Femur (tissue), 1 donor: ENCODE measurements at places on chromosomes 5 and 9.

- no peak for DNase-seq
These were observed 2.2 kb upstream of the ICE1 start for GRCh38 chr5:5420251-5420650.

GRCh38 chr5:75367401-75367800 lies 30.4 kb downstream of the HMGCR start:
- no peak for DNase-seq

DNA sequence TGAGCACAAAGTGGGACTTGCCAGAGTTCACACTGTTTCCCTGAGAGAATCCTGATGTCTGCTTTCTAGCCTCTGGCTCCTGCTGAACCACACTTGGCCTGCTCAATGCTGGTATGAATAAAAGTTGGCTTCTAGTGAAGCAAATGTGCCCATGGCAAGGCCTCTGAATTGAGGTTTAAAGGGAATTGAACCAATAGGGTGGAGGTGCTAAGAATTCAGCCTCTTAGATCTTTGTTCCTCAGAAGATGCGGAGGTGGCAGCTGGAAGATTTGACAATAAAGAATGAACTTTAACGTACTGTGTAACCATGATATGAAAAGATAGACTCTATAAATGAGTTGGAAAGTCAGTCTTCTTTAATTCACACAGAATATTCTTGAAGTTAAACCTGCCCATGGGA lies 57.2 kb downstream of the RASGRF2 start:
- no peak for DNase-seq

DNA sequence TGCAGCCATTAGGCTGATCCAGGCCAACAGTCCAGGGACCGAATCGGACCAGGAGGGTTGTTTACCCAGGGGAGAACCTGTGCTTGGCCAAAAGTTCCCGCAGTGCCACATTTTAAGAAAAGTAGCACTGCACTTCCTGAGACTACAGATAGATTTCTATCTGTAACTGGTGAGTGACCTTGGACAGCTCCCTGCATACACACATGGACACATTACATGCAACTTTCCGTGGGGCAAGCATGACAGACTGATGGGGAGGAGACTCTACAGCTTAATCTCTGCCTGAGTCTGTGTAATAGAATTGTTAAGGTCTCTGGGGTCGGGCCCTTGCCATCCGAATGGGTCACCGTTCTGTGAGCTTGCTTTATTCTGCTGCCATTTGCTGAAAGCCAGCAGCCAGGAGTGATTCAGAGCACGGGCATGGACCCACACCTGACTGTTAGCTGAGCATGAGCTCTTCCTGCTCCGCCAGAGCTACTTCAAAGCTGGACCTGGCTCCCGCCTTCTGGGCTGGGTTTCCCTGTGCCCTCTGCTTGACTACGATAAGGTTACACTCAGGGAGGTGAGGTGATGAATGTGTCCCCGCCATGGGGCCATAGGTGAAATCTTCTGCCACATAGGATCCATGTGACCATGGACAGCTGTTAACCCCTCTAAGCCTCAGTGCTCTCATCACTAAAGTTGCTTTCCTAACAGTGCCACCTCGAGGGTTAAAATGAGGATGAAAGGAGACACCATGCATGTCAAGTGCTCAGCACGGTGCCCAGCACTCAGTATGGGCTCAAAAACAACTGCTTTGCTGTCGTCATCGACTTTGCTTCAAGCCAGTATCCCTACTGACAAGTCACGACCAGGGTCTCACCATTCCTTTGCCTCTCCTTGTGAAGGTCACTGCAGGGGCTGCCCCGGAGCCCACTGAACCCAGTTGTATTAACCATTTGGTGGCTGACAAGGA lies 200.0 kb downstream of the MELK start:
- DNase-seq, result peak; percentile 25

GRCh38 chr5:61089351-61089750 lies 72.9 kb downstream of the SMIM15 start:
- no peak for DNase-seq

GRCh38 chr5:172793577-172794488 lies 22.8 kb upstream of the DUSP1 start:
- no peak for DNase-seq
